ENCODE measurements at places on chromosomes 7 and 10.

- no peak for DNase-seq
Measured at GRCh38 chr10:3126741-3127346, 45.7 kb downstream of the PITRM1 start.

DNA sequence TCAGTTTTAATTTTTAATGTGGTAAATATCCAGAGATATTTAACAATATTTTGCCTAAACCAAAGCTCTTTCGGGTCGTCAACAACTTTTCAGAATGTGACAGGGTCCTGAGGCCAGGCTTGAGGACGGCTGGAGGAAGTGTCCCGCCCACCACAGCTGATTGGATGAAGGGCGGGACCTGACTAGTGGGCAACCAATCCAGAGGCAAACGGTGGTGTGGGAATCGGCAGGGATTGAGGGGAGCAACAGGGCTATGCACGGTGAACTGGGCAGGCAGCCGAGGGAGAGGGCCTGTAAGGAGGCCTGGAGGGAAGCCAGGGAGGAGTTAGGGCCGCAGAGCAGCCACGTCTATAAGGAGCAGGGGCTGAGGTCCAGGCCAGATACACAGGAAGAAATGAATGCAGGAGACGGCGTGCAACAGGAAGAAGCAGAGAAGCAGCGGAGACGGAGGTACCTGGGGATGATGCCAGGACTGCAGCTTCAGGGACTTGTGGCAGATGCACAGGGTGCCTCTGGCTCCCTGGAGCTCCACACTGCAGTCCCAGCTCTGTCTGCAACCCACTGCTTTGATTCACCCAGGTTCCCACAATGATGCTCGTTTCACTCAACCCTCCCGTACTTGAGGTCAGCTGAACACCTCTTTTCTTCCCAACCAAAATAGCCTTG is 46.1 kb upstream of the ZMIZ1 start:
- DNase-seq = no peak

DNA sequence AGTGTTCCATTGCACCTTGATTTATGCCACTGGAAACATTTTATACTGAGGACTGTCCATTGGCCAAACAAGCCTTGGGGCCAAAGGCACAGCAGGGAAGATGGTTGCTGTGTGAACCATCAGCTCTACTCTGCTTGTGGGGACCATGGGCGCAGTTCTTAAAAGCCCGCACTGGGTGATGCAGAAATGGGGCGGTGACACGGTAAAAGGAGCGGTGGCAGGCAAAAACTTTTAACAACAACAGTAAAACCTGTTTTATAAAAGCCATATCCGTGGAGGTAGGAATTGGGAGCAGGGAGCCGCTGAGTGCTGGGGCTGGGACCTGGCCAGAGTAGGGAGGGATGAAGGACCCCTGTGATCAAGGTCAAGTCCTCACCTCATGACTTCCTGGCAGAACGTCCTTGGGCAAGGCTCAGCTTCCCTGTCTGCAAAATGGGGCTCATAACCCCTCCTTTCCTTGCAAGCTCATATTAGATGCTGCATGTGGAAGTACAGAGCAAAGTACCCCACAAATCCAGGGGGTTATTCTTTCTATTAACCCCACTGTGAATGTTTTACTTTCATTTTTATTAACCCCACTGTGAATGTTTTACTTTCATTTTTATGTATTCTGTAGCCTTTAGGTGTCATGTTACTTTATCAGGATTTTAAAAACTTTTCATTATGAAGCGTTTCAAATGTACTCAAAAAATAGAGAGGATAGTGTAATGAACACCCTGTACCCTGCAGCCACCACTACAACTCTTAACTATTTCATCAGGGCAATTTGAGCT is 78.3 kb downstream of the GRK5 start:
- DNase-seq = no peak

- DNase-seq = no peak
Measured at GRCh38 chr7:2272031-2272430, 30.0 kb downstream of the NUDT1 start.

DNA sequence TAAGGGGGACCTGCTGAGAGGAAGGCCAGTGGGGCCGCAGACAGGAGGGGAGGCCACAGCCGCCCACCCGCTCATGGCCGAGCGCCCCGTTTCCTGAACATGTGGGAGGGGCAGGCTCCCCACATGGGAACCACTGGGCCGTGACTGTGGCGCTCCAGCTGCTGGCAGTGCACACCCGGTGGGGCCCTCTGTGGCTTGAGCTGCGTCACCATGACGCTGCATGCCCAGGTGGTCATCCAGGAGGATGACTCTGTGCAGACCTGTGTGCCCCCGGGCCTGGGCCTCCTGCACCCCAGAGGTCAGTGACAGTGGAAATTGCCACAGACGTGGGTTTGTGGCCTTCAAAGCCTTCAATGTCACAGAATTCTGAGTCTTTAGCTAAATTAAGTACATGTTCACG is 85.1 kb downstream of the MGMT start:
- DNase-seq = no peak

GRCh38 chr10:82796510-82796909 is 921.5 kb downstream of the NRG3 start:
- DNase-seq = no peak

DNA sequence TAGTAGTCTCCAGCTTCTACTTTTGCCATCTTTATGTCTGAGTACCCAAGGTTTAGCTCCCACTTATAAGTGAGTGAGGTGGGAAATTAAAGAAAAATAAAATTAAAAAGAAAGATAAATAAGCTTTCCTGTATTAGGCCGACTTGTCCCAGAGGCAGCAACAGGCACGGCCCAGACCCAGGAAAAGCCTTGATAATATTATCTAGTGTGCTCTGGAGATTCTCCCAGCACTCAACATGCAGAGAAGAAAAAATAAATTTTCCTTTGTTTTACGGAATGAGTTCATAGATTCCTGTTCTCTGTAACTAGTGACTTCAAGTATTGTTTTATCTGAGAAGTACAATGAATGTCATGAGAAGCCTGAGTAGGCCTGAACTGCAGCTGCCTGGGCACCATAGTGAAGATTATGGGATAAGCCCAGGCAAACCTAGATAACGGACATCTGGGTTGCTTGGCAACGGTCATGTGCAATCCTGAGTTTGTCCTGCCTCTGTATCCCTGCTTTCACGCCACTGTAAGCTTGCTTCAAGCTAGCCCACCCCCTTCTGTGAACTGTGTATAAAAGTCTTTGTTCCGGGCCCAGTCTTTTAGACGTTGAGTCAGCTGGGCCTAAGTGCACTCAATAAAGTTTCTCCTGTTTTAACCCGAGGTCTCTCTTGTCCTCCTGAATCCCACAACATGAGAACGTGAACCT is 6.4 kb downstream of the ATE1 start:
- DNase-seq = no peak

DNA sequence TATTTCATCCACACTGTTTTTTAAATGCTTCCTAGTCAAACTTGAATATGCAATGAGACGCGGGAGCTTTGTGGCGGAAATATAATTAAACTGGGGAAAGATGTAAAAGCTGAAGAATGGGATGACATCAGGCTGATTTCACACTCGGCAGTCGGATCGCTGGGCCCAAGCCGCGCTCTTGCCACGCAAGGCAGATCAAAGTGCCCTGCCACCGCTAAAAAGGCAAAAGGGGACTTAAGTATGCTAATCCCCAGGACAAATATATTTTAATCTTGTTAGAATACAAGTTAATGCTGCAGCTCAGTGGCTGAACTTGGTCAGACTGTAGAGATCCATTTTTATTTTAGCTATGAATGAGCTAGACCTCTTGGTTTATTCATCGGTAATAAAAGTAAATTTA is 13.8 kb downstream of the EN2 start:
- no peak for DNase-seq

- DNase-seq = no peak
Measured at GRCh38 chr7:6533893-6534495, 17.3 kb downstream of the GRID2IP start.

DNA sequence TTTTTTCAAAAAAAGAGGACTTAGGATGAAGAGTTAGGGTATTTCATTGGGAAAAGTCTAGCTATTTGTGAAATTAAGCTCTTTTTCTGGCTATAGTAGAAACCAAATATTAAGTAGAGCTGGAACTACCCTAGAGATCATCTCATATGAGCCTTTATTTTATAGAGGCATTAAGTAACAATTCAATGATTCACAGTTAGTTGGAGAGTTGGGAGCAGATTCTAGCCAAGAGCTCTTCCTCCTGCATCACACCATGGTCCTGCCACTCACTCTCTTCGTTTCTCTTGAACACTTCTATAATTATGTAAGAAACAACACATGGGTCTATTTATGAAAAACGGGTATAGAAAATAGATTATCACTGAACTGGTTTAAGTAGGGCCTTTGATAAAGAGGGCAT is 76.1 kb upstream of the ANK3 start:
- DNase-seq = no peak

GRCh38 chr10:105965141-105965540 is 1199.4 kb downstream of the SORCS1 start:
- no peak for DNase-seq

GRCh38 chr7:107799647-107800264 is 3.3 kb downstream of the SLC26A3 start:
- no peak for DNase-seq

DNA sequence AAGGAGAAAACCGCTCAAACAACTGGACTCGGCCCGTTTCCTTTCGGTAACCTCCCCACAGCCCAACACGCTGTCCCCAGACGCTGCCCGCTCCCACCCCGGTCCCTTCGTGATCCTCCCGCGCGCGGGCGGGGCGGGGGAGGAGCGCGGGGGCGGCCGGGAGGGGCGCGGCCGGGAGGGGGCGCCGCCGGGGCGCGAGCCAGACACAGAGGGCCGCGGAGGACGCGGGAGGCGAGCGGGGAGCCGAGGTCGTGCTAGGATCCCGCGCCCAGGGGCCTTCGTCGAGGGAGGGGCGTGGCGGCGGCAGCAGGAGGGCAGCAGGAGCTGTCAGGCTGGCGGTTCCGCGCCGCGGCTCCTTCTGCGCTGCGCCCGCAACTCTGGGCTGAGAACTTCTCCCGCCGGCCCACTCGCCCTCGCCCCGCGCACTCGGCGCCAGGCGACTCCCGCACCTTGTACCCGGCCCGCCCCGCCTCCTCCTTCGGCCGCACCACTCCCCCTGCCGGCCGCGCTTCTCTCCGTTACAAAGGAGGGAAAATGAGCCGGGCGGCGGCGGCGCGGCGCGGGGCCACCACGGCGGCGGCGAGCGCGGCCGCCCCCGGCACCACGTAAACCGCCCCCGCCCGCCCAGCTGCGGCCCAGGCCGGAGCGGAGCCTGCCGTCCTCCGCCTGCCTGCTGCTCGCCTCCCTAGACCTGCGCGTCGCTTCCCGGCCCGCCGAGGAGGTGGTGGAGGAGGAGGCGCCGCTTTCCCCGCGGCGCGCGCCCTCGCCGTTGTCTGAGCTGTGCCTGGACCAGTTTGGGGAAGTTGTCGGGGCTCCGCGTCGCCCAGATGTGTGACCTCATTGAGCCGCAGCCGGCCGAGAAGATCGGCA is at the start of gene CDK14:
CDK14 (plus strand) TSS at position 521 of the 870 bp plus-strand sequence; CDS start at position 828, 307 bp downstream.
- no peak for DNase-seq

DNA sequence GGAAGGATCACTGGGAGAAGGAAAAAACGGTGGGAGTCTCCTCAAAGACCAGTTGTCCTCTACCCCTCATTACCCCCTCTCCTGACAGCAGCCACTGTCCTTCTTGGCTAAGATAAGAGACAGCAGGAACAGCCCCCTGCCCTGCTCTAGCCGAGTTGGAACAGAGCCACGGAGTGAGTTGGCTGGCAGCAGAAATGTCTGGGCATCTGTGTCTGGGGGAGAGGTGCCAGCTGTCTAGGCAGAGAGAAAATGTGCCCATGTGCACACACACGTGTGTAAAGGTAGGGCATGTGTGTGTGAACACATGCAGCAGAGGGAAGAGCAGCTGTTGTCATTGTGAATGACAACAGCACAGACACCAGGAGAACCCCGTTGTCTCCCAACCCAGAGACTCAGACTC is 9.4 kb upstream of the HILPDA start:
- DNase-seq = no peak

All from stimulated activated CD4-positive, alpha-beta T cell treated with anti-CD3 and anti-CD28 coated beads, Interleukin-1b, Interleukin-23, amount 100 ng/mL, for 1 hour (primary cell).